ENCODE measurements at places on chromosomes 6 and 20. TPM values are rescaled to one million over a fixed set of nuclear protein-coding genes. Genes with fewer than 3 reads are reported as not detected.

Gene MUC21
- total RNA-seq: not detected

Gene PDSS2
- 13.9 TPM for total RNA-seq

Gene SUMO4
- total RNA-seq: not detected

Gene COL21A1
- not detected for total RNA-seq

DNA sequence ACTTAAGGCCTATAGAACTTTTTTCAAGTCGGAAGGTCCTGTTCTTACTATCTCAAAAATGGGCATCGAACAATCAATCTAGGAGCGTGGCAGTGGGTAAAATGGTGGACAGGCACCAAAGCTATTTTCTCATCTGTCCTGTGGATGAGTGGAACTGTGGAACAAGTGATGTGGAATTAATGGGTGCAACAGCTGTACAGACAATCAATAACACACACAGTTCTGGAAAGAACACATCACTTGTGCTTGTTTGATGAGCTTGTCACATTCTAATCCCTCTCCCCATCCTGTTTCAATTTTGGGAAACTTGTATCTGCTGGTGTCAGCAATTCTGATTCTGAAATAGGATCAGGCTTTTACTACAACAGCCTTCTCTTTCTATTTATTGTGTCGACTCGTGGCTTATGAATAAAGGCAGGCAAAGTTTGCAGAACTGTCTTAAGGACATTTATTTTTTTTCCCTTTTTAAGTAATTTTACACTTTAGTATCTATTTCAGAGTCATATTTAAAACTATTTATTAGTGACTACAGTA is 11.5 kb downstream of the RBM24 start:
- no peak for DNase-seq

GRCh38 chr6:63525186-63525878 is 46.9 kb upstream of the LOC128125822 start:
- DNase-seq: no peak

DNA sequence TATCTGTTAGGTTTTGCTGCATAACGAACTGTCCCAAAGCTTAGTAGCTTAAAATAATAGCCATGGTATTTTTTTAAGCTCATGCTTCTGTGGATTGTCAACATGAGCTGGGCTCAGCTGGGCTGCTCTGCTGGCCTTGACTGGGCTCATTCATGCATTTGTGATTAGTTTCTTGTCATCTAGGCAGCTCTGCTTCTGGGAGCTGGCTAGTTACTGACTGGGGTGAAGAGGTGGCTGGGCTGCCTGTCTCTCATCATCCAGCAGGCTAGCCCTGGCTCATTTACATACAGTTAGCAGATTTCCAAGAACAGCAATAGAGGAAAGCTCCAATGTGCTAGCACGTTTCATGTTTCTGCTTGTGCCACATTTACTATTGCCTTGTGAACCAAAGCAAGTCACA is 165.1 kb upstream of the PCSK2 start:
- no peak for DNase-seq

DNA sequence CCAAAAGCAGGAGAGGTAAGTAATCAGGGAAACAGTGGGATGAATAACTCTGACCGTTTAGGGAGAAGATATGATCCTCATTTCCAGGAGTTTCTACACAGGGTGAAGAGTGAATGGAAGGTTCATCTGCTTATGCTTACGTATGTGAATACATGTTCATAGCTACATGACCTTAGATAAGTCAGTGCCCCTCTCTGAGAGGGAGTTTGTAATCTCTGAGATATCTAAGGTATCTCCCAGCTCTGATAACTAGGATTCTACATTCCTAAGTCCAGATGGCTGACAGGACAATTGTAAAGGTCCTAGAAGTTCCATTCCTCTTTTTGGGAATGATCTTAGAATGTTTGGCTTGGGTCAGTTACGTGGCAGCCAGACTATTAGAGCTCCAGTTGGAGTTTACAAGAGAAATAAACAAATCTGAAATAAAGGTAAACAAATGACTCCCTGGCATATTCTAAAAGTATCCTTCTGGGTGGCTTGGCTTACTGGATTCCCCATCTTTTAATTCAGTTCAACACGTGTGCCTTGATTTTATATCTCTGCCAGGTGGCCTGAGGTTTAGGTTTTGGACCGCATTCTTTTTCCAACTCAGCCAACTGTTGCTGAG is 15.8 kb downstream of the PROCR start:
- peak; percentile 28 for DNase-seq

DNA sequence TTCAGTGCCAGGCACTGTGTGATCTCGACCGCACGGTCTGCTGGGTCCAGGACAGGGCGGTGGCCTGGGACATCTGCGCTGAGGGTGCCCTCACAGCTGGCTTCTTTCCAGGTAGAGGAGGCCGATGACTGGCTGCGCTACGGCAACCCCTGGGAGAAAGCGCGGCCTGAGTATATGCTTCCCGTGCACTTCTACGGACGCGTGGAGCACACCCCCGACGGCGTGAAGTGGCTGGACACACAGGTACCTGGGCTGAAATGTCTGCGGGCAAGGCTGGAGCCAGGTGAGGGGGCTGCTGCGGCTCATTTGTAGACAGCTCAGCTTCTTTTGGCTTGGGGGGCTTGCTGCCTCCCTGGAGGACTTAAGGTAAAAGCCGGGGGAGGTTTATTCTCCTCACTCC is 26.6 kb downstream of the PYGB start:
- no peak for DNase-seq

DNA sequence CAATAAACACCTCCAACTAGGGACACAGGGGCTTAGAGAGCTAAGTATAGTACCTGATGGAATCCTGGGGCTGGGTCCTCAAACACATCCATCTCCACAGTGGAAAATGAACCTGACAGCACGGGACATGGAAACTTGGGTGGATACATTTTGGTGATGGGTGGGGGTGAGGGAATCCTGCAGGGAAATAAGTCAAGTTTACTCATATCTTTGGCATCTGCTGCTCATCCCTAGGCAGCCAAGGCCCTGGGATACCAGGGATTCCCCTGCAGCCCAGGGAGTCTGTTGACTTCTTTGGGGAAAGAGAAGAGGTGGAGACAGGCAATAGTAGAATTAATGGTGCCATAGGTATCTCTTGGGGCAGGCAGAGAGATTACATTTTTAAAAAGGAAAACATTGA is 6.6 kb downstream of the APOBEC2 start:
- peak; percentile 14 for DNase-seq

DNA sequence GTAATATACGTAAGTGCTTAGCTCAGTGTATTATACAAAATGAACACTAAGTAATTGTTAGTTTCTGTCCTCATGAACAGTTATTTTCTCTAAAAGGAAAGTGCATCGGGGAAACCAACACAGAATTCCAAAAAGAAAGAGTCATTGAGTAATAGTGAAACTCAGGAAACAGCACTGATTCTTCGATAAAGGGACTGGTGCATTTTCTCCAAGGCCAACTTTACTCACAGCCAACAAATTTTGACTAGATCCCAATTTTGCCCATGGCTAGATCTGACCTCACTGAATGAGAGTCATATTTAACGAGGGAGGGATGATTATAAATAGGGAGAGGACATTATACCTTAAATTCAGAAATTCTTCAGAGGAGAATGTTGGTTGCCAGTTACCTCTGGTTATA is 390.9 kb upstream of the NRSN1 start:
- DNase-seq: no peak

DNA sequence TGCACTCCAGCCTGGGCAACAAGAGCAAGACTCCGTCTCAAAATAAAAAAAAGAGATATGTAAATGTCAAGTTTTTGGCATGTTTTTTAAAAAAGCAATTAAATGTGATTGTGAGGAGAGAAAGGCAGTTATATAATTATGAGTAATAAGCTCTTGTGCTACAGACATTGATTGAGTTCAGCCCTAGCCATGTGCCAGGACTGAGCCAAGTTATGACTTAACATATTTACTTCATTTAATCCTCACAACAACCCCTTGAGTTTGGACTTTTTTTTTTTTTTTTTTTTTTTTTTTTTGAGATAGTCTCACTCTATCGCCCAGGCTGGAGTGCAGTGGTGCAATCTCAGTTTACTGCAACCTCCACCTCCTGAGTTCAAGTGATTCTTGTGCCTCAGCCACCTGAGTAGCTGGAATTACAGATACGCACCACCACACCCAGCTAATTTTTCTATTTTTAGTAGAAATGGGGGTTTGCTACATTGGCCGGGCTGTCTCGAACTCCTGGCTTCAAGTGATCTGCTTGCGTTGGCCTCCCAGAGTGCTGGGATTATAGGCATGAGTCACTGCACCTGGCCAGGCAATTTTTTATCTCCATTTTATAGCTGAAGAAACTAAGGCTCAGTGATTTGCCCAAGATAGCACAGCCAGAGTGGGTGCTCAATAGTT is 15.0 kb upstream of the CSE1L start:
- peak; percentile 12 for DNase-seq

DNA sequence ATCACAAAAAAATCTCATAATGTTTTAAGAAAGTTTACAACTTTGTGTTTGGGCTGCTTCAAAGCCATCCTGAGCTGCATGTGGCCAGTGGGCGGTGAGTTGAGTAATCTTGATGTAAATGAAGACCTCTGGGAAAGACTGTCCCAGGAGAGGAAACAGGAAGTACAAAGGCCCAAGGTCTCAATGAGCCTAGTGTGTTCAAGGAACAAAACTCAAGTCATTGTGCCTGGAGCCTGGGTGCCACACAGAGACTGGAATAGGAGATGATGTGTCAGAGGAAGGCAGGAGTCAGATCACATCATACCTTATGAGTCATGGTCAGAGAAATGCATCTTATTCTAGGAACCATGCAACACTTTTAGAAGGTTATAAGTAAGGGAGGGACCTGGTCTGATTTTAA is 51.5 kb downstream of the COL19A1 start:
- peak; percentile 57 for DNase-seq

DNA sequence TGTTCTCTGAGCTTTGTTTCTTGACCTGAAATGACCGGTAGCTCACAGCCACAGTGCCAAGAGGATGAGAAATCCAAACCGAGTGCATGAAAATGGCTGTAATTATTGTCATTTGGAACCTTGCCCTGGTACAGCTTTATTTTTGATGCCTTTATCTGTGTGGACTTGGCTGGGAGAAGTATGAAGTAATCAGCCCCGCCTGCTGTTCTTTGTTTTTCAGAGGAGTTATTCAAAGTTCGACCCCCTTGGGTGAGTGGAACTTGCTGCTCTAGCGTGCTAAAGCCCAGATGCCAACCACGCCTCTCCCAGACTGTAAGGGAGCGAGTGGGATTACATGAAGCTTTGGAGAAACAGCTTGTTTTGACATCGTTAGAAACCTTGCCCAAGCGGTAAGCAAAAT is 48.3 kb downstream of the ECT2L start:
- peak; percentile 85 for DNase-seq

- DNase-seq: no peak
Measured at GRCh38 chr6:31386977-31387376, 16.4 kb upstream of the MICA start.

GRCh38 chr6:4801491-4802110 is 25.4 kb downstream of the CDYL start:
- no peak for DNase-seq

- DNase-seq: no peak
Measured at GRCh38 chr20:49508435-49509199, 26.1 kb upstream of the KCNB1 start.

DNA sequence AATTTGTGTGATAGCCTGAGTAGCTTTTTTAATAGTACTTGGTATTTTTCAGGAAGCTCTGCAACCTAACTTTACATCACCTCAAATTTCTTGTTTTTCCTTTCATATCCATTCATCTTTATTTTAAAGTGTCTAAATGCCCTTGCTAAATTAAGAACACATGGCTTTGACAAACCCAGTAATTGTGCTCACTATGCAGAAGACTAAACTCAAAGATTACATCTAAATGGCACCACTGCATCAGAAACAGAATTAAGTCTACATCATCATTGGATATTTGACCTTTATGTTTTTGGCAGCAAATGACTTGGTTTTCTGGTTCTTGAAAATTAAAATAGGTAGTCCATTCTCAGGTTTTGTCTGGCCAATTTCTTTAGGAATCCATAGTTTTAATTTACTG is 69.6 kb upstream of the HDGFL1 start:
- no peak for DNase-seq

GRCh38 chr20:64145458-64146300 is 18.6 kb upstream of the MYT1 start:
- DNase-seq: no peak

DNA sequence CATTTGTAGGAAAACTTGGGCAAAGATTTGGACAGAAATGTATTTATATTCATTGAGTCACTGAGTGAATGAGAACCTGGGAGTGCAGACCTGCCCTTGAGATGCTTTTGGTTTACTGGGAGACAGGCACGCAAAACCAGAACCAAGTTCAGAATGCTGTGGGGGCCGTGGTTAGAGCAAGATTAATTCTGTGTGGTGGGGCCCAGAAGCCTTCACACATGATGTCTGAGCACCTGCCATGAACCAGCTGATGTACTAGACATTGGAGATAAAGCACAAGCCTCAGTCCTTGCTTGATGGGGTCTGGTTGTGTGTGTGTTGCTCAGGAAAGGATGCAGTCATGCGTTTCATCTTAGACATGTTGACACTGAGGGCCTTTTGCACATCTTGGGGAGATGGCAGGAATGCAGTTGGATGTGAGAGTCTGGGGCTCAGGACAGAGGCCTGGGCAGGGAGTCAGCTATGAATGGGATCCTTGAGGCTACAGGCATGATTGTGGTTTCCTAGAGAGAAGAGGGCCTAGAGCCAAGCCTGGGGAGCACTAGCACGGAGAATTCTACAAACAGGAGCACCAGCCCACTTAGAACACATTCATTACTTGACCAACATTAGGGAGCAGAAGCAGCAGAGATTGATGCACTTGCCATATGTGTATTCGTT is 114.3 kb upstream of the TMEM181 start:
- no peak for DNase-seq

DNA sequence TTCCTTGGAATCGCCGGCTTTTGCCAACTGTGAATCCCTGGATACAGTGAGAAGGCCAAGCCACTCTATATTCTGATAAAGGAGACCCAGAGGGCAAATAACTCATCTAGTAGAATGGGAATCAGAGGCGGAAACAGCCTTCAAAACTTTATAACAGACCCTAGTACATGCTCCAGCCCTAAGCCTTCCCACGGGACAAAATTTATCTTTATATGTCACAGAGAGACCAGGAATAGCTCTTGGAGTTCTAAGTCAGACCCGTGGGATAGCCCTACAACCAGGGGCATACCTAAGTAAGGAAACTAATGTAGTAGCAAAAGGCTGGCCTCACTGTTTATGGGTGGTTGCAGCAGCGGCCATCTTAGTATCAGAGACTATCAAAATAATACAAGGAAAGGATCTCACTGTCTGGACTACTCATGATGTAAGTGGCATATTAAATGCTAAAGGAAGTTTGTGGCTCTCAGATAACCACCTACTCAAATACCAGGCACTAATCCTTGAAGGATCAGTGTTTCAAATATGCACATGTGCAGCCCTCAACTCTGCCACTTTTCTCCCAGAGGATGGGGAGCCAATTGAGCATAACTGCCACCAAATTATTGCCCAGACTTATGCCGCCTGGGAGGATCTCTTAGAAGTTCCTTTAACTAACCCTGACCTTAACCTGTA is 29.5 kb downstream of the CEP85L start:
- DNase-seq: no peak

Data from MG63 (cell line).